ENCODE measurements at places on chromosomes 11 and 22.

DNA sequence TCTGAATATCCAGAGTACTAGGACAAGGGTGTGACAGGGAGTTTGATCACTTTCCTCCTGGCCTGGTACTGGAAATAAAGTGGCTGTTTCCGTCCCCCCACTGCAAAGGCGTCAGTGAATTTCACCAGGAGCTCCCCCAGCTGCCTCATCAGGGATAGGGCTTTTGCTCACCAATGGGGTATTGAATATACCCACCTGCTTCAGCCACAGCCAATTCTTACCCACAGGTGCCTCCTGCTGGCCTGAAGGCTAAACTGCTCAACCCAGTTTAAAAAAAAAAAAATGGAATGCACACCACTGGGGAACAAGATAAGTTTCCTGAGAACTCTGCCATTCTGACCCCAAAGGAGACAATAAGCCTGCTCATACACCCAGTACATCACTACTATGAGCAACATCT, 65.3 kb upstream of the MS4A8 start:
- DNase-seq, result no peak

DNA sequence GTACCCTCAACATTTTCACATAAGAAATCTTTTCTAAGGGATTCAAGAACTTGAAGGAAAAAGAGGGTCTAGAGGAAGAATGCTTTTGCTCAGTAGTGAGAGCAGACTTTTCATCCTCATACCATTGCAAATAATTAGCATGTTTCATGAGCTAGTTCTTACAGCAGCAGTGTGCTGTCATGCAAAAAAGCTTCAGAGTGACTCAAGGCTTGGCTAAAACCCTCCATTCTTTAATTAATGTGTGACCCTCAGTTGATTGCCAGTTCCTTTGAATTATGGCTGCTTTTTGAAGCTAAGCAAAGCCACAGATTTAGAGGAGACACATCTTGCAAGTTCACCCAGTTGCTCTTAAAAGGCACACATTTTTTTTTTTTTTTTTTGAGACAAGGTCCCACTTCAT, 36.6 kb upstream of the PCF11 start:
- DNase-seq, result no peak

DNA sequence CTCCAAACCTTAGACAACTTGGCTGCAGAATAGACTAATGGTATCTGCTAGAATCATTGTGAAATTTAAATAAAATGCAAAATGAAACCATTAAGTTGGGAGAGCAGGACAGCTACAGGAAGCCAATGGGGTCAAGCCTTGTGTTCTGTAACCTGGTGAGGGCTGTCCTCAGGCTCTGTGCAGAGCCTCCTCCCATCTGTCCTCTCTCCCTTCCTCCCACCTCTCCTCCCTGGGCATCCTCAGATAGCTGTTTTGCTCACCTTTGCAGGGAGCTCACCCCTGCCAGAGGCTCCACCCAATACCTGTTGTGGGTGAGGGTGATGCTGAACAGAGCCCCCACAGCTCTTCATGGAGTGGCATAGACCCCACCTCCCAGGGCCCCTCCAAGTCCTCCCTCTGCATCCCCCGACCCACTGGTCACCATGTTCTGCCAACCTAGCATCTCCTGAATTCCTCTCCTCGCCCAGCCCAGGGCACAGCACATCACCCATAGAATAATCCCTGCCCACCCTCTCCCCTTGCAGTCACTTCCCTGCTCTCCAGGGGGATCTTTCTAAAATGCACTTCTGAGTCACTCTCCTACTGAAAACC, 100.3 kb downstream of the PDE2A start:
- DNase-seq, result no peak

- no peak for DNase-seq
Observed at GRCh38 chr22:46803936-46804335, 41.5 kb downstream of the TBC1D22A start.

GRCh38 chr22:25176175-25176574, 23.5 kb upstream of the CRYBB3 start:
- DNase-seq, result no peak
